Activated naive CD8-positive, alpha-beta T cell treated with anti-CD3 and anti-CD28 coated beads, Interleukin-2, amount 10 ng/mL, durations not matched to agents 7 days and 5 days (primary cell): ENCODE measurements at places on chromosomes 1 and 21.

DNA sequence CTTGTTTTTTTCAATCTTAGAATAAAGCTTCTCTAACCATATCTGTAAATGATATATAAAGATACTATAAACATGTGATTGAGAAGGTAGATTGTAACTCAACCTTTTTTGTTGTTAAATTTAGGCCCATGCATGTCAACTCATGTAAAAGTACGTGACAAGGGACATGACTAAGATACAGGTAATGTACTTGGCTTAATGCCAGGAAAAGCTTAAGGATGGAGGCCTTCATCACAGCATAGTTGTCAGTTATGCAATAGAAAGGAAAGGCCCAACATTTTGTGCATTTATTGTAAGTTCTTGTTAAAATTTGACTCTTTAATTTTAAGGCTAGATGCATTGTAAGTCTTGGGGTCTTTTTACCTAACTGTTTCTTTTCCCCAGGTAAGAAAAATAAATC is 305.1 kb downstream of the LTN1 start:
- DNase-seq, result no peak

DNA sequence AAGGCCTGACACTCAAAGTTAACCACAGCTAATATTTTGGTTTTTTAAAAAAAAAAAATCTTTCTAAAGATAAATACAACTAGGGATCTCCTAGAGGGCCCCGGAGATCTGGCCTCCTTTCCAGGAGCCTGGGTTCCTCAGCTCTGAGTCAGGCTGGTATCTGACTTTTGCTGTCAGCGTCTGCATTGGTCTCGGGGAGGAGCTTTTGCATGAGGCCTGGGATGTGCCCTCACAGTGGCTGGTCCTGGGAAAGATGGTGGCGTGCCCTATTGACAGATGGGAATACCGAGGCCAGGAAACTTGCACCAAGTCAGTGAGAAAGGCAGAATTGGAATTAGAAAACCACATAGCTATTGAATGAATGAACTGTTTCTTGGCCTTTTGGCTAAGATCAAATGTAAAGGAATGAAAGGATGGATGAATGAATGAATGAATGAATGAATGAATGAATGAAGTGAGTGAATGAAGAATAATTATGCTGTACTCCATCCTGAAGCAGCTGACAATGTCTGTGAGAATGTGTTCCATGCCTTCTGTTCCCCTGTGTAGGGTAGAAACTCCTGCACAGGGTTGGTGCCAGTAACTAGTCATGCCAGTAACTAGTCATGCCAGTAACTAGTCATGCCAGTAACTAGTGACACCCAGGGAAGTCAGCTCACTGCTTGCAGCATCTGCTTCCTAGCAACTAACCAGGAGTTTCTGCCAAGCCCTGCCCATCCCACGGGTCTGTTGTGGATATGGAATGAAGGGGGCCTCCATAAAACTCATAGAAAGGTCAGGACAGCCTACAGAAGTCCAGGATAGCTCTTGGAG is 242.5 kb upstream of the VAMP3 start:
- no peak for DNase-seq

- DNase-seq, result no peak
Observed at GRCh38 chr1:189185097-189185496, 1292.6 kb downstream of the BRINP3 start.

GRCh38 chr1:232192781-232193450 is 437.0 kb downstream of the SIPA1L2 start:
- DNase-seq, result no peak

- no peak for DNase-seq
Observed at GRCh38 chr1:116157096-116157495, 45.9 kb downstream of the MAB21L3 start.

DNA sequence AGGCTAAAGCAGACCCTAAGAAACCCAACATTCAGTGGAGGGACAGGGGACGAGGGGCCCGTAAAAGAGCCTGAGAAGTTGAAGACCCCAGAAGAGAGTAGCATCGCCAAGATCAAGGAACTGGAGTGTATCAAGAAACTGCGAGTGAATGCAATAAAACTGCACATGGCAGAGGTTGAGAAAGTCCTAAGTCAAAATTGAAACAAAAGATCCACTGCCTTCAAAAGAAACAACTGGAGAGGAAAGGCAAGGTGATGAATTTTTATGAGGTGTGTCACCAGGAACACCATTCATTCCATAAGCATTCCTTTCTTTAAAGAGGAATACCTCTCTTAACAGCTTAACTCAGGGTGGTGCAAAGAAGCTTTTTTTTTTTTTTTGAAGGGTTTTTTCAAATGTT is 38.3 kb upstream of the ADORA3 start:
- no peak for DNase-seq

- no peak for DNase-seq
Observed at GRCh38 chr1:96996001-96996400, 274.4 kb downstream of the PTBP2 start.

DNA sequence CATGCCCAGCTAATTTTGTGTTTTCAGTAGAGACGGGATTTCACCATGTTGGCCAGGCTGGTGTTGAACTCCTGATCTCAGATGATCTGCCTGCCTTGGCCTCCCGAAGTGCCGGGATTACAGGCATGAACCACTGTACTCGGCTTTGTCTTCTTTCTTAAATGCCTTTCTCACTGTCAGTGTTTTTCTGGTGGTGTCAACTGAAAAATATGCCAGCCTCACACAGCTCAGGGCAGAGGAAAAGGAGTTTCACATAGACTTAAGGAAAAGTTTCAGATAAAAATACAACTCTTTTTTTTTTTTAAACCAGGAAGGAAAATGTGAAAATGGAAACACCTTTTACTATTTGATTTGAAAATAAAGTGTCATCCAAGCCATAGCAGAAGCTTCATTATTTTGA is 4.6 kb upstream of the MAB21L3 start:
- DNase-seq, result no peak

DNA sequence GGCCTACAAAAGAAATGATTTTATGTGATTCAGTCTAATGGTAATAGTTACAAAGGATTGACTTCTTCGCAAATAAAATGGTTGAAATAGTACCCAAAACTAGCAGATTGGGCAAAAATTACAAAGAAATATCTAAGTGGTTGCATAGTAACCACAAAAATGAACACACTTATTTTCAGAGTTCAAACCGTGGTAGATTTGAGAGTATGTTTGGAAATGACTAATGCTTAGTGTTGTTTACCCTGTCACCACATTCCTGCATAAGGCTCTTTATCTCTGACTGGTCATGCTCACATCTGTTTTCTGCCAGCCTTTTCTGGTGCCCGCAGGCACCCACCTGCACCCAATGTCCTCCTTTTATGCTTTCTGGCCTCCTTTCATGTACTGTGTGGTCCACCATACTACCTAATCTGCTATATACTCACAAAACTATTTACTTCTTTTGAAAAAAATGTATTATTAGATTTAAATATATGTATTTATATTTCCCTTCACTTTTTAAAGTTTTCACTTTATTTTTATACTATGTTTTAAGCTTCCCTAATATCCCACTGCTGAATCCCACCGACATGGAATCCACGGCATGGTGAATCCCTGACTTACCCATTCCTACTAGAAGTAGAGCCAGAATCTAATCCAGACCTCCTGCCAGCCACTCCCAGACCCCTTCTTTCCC is 30.3 kb downstream of the PTPRC start:
- no peak for DNase-seq

- DNase-seq, result no peak
Observed at GRCh38 chr21:42654913-42655795, 1.7 kb downstream of the PDE9A start.

- DNase-seq, result no peak
Observed at GRCh38 chr1:168372307-168372706, 91.6 kb downstream of the TBX19 start.

GRCh38 chr1:155940482-155940992 is 901 bp upstream of the RXFP4 start:
- no peak for DNase-seq

- no peak for DNase-seq
Observed at GRCh38 chr21:28916150-28916893, 76.4 kb downstream of the LTN1 start.

DNA sequence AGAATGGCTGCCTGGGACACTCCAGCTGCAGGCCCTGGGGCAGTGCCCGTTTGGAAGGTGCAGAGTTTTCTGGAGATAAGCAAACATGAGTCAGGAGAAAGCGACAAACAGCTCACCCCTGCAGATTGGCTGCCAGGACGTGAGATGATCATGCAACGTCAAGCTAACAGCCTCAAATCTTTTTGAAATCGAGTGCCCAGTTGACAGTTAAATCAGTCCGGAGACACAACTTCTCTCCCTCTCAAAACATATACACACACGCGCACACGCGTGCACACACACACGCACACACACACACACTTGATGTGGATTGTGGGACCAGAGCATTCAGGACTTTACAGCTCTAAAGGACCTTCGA is 49.4 kb downstream of the TENT5C start:
- no peak for DNase-seq

DNA sequence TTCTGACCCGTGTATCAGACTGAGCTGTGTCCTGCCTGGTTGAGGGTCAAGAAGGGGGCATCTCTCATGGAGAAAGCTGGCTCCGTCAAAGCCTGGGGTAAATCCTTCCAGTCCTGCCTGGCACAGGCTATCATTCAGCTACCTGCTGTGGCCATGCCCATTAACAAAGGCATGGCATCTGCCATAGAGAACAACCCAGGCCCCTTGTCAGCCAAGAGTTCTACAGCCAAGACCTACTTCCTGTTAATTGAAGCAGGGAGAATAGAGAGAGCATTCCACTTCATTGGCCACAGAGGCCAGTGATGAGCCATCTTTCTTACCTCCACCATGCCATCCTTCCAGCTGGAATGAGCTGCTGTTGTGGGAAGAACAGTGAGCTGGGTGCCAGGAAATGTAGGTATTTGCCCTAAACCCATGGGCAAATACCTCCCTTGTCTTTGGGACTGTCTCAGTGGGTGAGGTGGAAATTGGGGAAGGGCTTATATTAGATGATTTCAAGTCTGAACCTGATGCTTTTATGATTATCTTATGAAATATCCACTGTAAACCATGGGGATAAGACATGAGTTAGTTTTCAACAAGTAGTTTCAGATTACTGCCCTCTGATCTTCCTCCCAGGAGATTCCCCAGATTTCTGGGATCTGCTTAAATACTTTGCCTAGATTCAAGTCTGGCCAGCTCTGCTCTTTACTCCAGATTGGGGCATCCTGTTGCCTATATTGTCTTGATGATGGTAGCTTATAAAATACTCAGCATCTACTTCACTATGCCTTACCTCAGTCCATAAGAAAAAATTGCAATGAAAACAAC is 11.2 kb upstream of the KCNQ4 start:
- DNase-seq, result no peak

GRCh38 chr1:204480515-204480914 is 14.1 kb downstream of the PIK3C2B start:
- no peak for DNase-seq

GRCh38 chr1:172473302-172473701 is 29.4 kb upstream of the PIGC start:
- DNase-seq, result no peak

DNA sequence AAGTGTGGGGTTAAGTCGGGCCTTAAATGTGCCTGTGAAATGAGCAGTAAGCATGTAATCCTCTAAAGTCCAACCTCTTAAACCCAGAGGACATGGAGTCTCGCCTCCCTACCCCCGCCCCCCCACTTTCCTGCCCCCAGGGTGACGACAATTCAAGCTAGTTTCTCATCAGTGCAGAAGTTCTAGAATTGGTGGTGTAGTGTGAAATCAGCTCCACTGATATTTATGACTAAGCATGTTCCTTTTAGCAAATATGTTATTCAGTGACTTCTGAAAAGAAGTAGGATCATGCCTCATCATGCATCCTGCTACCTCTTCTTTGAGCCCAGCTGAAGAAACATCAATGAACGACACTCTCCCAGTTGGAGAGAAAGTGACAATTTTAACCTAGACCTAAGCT is 2.6 kb upstream of the ABCB10 start:
- no peak for DNase-seq

- no peak for DNase-seq
Observed at GRCh38 chr1:101632548-101633272, 364.0 kb downstream of the OLFM3 start.

DNA sequence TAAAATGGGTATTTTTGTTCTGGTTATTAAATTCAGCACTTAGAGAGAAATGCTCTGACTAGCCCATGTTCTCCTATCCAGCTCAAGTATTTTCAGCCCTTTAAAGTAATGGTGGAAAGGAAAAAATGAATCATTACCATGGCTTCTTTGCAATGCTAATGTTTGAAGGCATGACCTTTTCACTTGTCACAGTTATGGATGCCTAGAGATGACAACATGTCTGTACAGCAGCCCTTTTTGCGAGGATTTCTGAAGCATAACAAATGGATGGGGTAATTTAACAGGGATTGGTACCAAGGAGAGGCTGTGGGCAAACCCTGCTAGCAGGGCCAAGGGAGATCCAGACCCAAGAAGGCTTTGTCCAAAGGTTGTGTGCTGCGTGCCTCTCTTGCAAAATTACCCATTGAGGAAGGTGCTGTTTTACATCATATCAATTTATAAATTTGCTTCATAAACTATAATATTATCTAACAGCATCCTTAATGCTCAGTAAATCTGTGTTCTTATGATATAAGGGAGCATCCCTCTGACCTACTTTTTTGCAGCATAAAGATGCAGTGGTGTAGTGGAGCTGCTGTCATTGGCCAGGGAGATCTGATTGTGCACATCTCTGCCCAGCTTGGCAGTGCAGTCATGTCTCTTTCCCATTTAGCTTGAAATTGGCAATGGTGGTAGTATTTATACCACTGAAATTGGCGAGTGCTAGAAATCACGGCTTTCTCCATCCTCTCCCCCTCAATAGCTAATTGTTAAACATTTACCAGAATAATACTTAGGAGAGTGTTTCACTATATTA is 327.1 kb downstream of the PCP4 start:
- no peak for DNase-seq

- no peak for DNase-seq
Observed at GRCh38 chr1:75785320-75785982, 605 bp upstream of the RABGGTB start.

DNA sequence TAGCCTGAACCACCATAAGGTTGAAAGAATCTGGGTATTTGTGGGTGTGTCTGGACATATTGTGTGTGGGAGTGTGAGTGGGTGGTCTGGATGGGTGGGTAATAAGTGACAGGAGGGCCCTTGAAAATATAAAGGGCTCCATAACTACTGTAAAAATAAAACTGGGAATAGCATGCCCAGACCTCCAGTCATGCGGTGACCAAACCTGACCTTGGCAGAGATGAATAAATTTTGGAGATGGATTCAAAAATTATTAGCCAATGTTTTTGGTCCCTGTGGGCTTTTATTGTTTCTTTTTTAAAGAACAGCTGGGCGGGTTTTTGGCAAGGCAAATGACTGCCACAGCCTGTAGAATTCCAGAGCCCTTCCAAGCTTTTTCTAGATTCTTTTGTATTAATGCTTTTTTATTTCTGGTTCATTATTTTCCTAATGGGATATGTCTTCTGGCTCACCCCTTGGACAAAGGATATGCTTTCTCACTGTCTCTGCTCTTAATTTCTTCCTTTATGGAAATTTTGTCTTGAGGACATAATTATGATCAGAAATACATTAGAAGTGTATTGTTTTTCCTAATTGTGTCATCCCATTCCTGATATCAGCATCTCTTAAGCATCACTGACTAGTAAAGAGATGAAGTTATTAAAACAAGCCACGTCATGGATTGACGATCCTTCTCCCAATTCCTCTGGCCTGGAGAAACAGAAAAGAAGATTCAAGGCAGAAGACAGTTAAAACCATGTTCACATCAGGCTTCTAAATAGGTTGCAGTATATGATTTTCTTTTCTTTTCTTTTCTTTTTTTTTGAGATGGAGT is 69.5 kb downstream of the NTMT2 start:
- DNase-seq, result no peak

GRCh38 chr1:229328598-229329362 is 14.1 kb downstream of the CCSAP start:
- DNase-seq, result no peak

GRCh38 chr1:191358724-191359123 is 799.5 kb upstream of the RGS18 start:
- DNase-seq, result no peak

GRCh38 chr1:8303141-8303540 is 14.8 kb upstream of the SLC45A1 start:
- DNase-seq, result no peak
